Cortex of kidney (tissue), 1 donor: ENCODE measurements at places on chromosomes 2 and 18.

- no peak for DNase-seq
Observed at GRCh38 chr2:86241611-86242010, 42.4 kb downstream of the MRPL35 start.

GRCh38 chr18:79383388-79384056 is 12.2 kb upstream of the NFATC1 start:
- DNase-seq = no peak

DNA sequence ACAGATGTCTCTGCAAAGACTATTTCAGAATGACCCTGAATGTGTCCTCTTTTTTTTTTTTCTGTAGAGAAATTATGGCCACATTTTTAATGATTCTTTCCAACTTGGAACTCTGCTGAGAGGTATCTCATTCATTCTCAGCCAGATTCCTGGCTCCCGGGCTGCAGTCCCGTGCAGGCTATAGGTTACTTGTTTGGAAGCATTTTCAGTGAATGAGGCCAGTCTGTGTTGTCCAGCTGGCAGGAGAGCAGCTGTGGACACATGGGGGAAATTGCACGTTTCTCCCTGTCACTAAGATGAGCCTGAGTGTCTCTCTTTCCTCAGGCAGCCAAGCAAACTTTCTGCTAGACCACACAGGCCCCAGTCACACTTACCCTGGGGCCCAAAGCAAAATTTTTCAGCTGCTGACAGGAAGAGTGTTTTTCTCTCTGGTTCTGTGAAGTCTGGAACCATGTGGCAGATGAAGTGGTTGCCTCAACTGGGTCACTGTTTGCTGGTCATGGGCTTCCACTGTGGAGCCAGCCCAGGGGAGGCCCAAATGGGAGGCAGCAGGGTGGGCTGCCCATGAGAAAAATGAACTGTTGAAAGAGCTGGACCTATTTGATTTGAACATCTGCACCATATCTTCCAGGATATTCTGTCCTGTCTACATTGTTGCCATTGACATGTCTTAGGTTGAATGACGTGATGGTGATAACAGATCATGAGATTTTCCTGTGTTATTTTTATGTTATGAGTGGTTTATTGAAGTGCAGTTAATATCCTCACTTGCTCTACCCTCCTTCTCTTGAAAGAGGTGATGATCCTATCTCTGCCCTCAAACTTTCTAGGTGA is 431.2 kb downstream of the LPIN1 start:
- DNase-seq = no peak

DNA sequence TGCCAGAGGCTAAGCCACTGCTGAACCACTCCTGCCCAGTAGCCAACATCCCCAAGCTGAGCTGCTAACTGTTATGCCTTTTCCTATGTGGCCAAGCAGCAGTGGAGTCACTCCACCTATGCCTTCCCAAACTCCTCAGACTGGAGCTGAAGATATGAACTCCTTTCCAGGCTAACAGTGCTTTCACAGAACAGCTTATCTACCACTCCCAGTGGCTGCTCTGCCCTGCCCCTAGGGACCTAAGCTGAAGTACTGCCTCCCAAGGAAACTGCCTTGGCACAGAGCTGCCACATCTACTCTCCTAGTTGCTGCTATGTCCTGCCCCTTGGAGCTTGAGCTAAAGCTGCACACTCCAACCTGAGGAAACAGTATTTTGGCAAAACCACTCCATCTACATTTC is 275.9 kb downstream of the RBM43 start:
- DNase-seq = no peak

GRCh38 chr2:142883526-142883925 is 6.1 kb downstream of the KYNU start:
- no peak for DNase-seq

DNA sequence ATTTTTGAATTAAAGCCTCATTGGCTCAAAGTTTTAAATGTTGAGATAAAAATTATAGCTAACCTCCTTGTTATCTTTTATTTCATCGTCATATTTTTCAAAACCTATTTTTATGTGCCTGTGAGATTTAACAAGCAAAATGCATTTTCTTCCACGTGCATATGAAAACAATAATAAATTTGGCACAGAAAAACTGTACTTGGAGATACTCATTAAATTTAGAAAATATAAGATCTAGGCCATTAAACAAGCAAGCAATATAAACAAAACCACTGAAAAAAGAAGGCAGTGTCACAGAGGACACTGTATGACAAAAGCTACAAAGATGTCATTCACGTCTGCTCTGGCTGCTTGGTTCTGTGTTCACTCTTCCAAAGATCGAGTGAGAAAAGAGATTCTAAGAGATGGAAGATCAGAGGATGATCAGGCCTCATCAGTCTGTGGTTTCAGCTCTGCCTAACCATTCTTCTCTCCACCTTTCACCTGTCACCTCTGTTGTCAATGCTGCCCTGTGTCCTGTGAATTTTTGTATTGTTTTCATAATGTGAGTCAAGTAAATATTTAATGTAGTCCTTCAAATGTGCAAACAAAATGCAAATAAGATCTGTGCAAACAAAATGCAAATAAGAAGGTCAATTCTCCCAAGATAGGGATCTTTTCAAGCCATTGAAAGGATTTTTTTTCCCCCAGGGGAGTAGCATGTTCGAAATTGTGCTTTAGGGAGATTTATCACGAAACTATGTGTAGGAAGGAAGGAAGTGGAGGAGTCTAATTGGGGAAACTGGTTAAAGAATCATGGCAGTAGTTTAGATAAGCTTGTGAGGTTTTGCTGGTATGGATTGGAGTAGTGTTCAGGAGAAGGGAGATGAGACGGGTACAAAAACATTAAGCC is 138.7 kb upstream of the RBMS1 start:
- no peak for DNase-seq

DNA sequence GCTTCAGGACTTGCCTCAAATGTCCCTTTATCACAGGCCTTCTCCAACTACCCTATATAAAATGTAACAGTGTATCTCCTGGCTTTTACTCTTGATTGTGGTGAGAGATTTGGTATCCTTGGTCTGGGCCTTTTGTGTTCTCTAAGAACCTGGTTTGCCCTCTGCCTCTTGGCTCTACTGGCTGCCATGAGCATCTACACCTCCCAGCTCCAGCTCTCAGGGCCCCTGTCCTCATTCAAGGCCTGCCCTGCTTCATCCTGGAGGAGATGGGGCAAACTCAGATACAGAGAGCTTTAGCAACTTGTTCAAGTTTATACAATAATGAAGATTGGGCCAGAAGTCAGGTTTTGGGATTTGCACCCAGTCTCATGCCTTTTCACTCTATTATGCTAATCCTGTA is 45.0 kb downstream of the QPCT start:
- DNase-seq = no peak

- DNase-seq = no peak
Observed at GRCh38 chr18:48838166-48838775, 112.5 kb downstream of the SMAD7 start.

GRCh38 chr2:68256093-68256450 is 3.7 kb upstream of the PPP3R1 start:
- DNase-seq = no peak

DNA sequence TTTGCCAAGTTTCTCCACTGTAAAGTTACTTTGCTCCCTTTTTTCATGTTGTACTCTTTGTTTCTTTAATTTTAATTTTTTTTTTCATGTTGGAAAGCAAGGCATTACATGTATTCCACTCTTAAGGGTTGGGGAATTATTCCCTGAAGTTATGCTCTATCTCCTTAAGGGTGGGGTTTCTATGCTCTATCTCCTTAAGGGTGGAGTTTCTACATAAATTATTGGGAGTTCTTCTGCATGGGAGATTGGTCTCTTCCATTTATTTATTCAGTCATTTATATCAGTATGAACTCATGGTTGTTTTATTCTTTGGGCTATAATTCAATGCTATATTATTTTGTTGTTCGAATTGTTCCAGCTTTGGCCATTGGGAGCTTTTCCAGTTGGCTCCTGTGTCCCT is 11.2 kb downstream of the MRPL33 start:
- DNase-seq = no peak

GRCh38 chr18:46719388-46719787 is 37.5 kb downstream of the ST8SIA5 start:
- no peak for DNase-seq

DNA sequence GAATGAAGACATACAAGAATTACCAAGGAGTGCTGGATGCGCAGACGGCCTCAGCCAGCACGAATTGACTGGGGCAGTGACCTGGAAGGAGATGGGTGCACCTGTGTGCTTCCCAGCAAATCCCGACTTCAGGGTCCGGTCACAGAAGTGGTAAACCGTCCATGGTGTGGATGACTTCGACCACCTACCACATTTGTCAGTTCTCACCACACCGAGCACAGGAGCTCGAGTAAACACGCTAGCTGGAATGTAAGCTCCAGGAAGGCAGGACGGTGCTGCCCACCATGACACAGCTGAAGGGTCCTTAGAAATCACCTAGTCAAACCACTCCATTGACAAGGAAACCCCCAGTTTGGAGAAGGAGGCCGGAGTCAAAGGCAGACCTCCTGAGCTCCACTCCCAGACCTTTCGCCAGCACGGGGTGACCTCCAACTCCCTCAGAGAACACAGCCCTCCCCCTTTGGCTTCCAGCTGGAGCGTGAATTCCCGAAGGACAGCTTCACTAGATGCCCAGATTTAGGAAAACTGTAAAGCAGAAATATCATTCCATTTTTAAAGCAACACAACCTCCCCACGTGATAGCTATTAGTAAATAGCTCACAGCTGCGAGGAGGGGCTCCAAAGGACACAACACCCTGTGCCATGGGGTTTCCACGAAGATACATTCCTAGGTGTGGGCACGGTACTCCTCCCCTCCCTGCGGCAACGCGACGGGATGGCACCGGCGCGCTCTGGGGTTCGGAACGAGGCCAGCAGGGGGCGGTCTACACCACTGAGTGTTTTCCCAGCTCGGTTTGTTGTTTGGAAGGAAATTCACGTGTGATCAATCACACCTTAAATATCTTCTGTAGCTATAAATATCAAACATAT is 34.1 kb upstream of the GNAL start:
- no peak for DNase-seq

GRCh38 chr18:48186131-48186766 is 222.9 kb downstream of the ZBTB7C start:
- DNase-seq = no peak

DNA sequence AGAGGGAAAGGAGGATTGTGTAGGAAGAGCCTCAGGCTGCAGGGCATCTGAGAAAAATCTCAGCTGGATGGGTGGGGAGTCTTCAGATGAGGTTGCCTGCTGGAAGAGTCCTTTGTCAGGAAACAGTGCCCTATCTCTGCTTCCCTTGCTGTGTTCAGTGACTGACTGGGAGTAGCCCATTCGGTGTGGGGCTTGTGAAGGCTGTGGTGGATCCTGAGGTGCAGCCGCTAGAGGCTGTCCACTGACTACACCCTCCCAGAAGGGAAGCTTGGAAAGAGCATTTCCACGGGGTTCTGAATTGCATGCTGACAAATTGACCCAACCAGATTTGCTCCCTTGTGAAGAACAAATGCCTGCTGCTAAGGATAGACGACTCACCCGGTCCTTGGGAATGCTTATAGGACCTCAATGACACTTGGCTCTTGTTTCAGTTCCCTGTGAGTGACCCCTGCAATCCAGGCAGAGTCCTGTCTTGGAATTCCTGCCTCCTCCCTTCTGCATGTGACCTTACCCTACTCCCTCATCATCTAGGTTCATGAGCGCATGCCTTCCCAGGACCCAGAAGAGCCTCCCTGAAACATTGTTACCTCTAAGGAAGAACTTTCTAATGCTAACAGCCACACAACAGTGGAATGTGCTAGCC is 109.7 kb upstream of the FAM136A start:
- DNase-seq = no peak
